ENCODE measurements at places on chromosomes 3 and 15. TPM values are rescaled to one million over a fixed set of nuclear protein-coding genes. Genes with fewer than 3 reads are reported as not detected.
A peak's percentile ranks its signal among the peaks of the same experiment; 100 is the strongest.

DNA sequence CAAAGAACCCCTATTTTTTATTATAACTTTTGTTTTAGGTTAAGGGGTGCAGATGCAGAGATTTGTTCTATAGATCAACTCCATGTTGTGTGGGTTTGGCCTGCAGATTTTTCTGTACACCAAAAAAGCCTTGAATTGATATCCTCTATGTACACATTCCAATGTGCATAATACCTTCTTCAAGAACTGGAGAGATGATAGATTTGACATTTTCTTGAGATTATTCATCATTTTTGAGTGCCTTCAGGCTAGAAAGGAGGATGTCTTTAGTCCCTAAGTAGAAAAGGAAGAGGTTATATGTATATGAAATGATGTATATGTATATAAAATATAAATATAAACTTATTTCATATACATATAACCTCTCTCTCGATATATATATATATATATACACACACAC is 1190.0 kb upstream of the ALCAM start:
- no peak for DNase-seq

GRCh38 chr15:48541341-48542278 is 103.9 kb downstream of the FBN1 start:
- DNase-seq, result no peak

DNA sequence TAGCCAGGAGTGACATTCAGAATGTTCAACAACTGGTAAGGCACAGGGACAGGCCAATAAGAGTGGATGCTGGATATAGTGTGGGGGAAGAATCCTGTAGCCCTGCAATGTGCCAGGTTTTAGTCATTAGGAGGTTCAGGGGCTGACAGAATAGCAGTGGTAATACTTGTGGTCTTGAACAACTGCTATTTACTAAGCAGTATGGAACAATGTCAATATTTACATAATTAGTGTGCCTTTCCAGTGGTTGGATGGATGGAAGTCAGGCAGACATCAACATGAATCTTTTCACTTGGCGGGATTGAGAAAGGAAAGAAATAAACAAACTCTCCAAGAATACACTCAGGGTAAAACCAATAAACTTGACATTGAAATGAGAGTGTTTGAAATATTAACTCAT is 55.1 kb downstream of the OTOL1 start:
- no peak for DNase-seq

DNA sequence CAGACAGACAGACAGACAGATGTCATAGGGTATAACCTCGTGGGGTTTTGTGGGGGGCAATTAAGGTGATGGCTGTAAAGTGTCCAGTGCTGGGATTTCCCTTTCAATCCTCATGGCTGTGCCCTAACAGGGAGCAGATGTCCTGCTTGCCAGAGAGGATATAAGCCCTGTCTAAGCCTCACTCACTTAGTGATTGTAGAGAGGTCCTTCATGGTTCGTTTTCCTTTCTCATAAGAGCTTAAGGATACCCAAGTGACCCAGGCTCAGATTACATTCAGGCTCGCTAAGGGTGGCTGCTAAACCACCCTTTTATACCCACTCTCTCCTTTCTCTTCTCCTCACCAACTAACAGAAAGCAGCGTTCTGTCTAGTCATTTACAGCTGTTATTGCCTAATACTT is 19.2 kb downstream of the LYSMD2 start:
- no peak for DNase-seq

- DNase-seq, result no peak
These were observed 256.2 kb downstream of the RORA start for GRCh38 chr15:60972866-60973265.

GRCh38 chr15:41862515-41863116 is 24.0 kb downstream of the PLA2G4B start:
- no peak for DNase-seq

- DNase-seq, result no peak
These were observed 65.2 kb downstream of the LPP start for GRCh38 chr3:188219147-188219546.

DNA sequence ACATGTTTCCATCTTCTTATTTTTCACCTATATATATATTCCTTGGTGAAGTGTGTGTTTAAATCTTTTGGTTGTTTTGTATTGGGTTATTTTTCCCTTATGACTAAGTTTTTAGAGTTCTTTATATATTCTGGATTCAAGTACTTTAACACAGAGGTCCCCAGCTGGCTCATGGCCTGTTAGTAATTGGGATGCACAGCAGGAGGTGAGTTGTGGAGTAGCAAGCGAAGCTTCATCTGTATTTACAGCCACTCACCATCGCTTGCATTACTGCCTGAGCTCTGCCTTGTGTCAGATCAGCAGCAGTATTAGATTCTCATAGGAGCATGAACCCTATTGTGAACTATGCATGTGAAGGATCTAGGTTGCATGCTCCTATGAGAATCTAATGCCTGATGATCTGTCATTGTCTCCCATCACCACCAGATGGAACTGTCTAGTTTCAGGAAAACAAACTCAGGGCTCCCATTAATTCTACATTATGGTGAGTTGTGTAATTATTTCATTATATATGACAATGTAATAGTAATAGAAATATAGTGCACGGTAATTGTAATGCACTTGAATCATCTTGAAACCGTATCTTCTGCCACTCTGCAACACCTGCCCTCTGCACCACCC is 151.6 kb downstream of the RSRC1 start:
- DNase-seq, result no peak

GRCh38 chr15:42510258-42511006 is 15.0 kb downstream of the SNAP23 start:
- DNase-seq, result no peak

- DNase-seq, result no peak
These were observed 14.6 kb upstream of the PLA2G4E start for GRCh38 chr15:42035435-42035761.

GRCh38 chr15:27427276-27427675 is 456.3 kb downstream of the GABRG3 start:
- DNase-seq, result no peak

DNA sequence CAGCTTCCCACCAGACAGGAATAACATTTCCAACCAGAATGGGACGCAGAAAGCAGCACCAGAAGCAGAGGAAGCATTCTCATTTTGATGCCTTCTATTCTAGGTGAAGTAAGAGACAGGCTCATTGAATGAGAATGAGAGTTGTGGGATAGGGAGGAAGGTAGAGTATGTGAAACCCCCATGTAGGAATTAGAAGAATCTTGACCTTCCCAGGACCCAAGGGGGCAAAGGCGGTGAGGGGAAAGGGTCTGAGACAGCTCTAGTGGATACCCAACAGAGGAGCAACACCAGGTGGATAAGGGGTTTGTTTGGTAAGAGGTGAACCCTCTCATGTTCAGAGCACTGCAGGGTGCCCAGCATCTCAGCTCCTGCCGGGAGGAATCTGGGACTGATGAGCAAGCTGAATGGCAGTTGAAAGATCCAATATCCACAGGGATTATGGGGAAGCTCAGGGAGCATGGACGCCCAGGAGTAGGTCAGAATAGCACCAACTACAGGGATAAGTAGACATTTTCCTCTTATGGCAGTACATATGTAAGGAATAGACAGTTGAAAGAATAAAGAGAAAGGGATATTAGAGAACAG is 77.0 kb downstream of the PLCL2 start:
- no peak for DNase-seq

- DNase-seq, result no peak
These were observed 413.0 kb downstream of the TUSC7 start for GRCh38 chr3:117122609-117123008.

GRCh38 chr3:4588466-4588865 is 95.3 kb downstream of the ITPR1 start:
- DNase-seq, result no peak

DNA sequence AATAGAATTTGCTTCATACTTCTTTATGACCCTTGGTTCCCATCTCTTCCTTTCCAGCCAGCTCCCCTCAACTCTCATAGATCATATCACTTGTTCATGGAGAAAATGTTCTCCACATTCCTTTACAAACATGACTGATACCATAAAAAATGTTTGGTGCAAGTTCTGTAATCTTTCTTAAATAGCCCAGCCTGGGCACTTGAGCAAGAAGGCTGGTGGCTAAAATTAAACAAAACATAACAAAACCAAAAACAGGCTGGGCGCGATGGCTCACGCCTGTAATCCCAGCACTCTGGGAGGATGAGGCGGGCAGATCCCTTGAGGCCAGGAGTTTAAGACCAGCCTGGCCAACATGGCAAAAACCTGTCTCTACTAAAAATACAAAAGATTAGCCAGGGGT is 8.9 kb upstream of the POLR2M start:
- no peak for DNase-seq

- DNase-seq, result no peak
These were observed 80.8 kb upstream of the FHIT start for GRCh38 chr3:61331929-61332552.

DNA sequence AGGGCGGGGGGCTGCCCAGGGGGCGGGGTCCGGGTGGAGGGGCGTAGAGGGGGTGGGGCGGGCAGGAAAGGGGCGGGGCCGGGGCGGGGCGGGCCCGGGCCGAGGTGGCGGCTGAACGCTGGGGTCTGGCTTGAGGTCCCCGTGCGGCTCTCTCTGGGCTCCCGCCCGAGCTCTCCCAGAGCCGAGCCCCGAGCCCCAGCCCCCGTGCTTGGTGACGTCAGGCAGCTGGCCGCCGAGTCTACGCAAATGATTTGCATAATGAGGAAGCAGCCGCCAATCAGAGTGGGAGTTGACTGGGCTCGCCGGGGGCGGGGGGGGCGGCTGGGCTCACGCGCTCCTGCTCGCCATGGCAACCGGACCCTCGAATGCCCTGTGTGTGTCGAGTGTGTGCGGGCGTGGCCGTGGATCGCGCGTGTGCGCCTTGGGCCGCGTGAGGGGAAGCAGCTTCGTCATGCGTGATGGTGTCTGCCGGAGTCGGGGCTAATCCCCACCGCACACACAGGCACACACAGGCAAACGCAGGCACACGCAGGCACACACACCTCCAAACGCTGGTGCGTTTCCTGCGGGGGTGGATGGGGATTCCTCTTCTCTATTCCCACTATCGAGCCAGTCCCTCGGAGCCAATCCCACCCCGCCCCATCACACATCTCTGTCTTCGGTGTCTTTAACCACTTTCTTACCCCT is at the start of gene CELF6:
Gene CELF6 (minus strand): TSS at position 173 of the 687 bp plus-strand sequence. CDS start 283 bp downstream, outside the sequence.
- peak; percentile 69 for DNase-seq

DNA sequence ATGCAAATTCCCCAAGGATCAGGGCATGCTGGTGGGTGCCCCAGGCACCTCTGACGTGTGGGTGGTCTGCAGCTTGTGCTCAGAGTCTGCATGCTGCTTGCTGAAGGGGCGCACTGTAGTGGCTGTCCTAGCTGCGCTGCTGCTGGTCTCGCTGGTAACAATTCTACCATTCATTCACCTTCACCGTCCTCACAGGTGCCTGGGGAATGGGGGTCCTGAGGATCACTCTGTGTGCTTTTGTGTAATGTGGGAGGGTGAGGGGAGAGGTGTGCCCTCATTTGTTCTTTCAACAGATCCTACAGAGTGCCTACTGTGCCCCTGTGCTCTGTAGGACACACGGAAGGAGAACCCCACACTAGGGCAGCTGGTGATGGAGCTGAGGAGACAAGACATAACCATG is 2.1 kb upstream of the ITGA11 start:
- no peak for DNase-seq

DNA sequence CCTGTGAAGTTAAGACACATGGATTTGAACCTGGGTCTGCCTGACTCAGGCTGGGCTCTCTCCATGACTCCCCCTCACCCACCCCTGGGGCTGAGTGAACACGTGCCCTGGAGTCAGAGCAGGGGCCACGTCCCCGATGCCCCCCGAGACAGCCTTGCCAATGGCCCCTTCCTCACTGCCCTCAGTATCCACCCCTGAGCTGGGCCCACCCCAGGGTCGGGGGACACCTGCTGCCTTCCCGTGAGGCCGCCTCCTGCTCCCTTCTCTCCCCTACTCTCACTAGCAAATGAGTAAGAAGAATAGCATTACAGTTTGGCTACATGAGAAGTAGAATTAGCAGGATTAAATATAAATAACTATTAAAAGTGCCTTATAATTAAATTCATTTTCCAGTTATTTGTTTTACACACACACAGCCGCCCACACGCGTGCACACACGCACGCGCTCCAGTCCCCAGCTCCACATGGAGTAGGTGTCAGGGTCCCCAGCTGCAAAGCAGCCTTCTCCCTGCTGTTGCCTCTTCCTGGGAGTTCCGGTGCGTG is 117.4 kb upstream of the LINGO1 start:
- no peak for DNase-seq

GRCh38 chr3:11552289-11553264 is 91.1 kb downstream of the VGLL4 start:
- DNase-seq, result peak; percentile 42

DNA sequence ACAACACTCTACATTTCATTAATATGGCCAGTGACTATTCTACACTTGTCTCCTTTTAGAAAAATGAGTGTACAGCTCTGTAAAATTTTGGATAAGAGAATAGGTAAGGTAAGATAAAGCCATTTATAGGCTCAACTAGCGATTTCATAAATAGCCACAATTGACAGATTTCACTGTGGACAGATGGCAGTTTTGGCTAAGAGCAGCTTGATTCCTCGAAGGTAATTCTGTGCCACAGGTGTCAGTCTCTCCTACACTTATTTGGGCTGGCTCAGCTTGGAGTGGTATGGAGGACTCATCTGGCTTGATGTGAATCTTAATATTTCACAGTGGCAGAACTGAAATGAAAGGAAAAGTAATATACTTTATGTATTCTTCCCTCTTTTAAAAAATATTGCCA is 536.7 kb upstream of the TBL1XR1 start:
- DNase-seq, result no peak

DNA sequence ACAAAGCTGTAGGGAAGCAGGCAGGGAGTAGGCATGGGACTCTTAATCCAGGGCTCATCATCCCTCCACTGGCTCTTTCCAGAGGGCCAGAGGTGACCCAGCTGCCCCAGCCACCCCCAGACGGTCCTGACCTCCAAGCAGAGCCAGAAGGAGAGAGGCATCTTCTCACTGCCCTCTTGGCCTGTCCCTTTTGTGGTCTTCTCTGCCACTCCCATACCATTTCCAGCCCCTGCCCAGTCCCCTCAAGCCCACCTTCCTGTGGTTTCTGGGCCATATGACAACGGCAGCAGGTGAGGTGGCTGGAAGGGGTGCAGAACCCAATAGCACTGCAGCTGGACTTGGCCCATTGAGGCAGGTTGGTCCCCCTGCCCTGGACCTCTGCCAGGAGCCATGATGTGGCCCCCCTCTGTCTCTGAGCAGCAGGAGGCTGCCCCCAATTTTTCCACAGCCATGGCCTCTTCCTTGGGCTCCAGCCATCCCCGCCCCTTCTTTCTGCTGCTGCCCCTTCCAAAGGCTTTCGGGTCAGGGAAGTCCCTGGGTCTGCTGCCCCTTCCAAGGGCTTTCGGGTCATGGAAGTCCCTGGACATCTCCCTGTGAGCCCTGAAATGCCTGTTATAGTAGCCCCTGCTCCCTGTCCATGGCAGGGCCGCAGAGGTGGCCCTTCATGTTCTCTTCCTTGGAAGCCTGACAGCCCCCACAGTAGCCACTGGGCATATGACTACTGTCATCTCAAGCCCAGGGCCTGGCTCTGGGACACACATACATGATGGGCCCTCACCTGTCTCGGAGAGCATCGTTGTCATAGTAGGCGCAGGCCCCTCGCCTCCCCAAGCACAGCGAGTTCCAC is 39.5 kb upstream of the RAB6B start:
- DNase-seq, result no peak

LINGO1 gene
- 0.49 TPM for total RNA-seq

ZKSCAN7 gene
- 1.2 TPM for total RNA-seq

CCDC54 gene
- total RNA-seq, result not detected

EFCC1 gene
- total RNA-seq, result 2.5 TPM

DHX30 gene
- total RNA-seq, result 41.2 TPM

LTK gene
- 0.37 TPM for total RNA-seq

HHLA2 gene
- not detected for total RNA-seq

IL17RC gene
- total RNA-seq, result 21.5 TPM

CDHR4 gene
- total RNA-seq, result not detected

RFTN1 gene
- total RNA-seq, result 25.1 TPM

Measured in heart left ventricle (tissue), 16 donors.